Activated CD4-positive, alpha-beta T cell treated with anti-CD3 and anti-CD28 coated beads for 36 hours (primary cell): ENCODE measurements at places on chromosomes 1 and 21.

- DNase-seq, result no peak
Measured at GRCh38 chr1:168146626-168147025, 9.9 kb upstream of the GPR161 start.

GRCh38 chr1:198778049-198778448, 139.2 kb downstream of the PTPRC start:
- no peak for DNase-seq

DNA sequence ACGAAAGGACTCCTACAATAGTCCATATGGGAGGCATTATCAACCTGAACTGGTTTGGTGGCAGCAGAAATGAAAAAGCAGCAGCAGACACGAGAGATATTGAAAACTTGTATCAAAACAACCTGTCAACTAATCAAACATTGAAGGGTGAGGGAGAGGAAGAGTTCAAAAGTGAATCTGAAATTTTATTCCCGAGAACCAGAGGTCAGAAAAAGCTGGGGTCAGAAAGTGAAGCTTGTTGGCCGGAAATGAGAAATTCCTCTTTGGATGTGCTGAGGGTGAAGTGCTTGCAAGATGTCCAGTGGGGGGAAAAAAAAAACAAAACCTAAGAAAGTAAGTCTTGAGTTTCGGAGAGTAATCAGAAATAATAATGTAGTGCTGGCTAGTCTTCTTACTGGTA, 1.9 kb upstream of the C4BPA start:
- no peak for DNase-seq

- DNase-seq, result no peak
Measured at GRCh38 chr1:178408871-178409270, 87.9 kb downstream of the CLEC20A start.

- no peak for DNase-seq
Measured at GRCh38 chr1:152388889-152389288, 25.2 kb downstream of the CRNN start.

DNA sequence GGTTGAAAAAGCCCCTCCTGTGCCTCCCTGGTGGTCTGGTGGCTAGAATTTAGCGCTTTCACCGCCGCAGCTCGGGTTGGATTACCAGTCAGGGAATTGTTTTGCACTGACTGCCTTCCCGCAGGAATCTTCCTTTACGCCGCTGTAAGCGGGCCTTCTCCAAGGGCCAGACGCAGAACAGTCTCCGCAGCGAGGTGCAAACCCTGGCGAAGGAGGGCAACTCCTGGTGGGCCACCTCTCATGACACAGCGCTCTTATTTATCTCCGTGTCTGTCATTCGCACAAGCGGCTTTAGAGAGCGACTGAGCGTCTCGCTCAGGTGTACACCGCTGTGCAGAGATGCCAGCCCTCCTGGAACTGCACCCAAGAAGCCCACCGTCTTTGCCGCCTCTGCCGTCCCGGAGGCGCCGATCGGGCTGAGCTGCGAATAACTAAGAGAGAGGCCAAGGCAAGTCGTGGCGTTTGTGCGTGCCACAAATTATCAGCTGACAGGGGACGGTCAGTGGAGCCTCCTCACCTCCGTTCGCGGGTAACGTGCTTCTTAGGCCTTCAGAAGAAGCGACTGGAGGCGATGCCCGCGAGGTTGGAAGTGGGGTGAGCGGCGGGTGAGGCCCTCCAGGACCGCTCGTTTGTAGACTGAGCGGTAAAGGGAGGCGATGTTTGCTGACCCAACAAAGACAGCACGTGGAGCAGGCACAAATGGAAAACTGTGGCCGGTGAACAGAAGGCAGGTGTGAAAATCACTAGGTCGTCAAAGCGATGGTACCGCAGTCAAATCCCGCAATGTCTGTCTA, 93.5 kb downstream of the PRKAB2 start:
- DNase-seq, result peak; percentile 12

DNA sequence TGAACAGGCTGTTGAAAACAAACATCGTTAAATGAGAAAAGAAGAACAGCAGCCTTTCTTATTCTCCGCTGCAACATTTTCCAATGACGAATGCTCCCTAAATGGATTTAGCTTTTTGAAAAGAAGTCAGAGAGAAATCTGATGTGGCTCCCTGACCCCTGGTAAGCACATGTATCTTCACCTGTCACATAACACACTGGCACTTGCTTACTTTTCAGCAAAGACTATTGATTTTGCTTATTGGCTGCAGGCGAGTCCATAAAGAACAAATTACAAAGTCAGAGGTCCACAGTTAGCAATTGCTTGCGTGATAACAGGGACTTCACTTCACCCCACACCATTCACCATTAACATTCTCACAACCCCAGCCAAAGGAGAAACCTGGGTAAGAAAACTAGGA, 362.8 kb downstream of the GPATCH2 start:
- DNase-seq, result no peak

DNA sequence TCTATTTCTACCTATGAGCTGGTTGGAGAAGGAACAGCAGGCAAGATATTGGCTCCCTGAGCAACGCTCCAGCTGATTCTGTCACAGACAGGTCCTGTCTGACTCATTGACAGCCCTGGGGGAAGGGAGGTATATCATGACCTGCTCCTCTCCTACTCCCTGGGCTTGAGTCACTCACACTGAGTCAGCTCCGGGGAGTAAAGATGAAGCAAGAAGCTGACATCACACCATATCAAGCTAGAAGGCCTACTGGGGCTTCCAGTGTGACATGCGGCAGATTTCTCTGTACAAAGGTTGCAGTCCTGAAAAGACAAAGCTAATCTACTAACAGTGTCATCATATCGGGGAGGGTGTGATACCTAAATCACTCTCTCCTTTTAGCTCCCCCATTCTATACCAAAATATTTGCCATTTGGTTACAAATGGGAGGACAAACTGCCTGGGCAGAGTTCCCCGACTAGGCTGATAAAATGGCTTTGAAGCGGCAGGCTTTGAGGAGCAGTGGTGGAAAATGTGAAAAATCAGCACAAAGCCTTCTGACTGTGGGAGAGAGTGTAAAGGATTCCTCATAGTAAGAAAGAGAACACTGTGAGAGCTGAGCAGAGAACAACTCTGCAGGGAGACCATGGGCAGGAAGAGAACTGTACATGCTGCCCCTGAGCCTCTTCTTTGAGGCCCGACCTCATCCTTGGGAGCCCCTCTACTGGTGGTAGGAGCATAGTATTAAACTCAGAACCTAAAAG, 15.5 kb downstream of the PI4KB start:
- DNase-seq, result peak; percentile 92

DNA sequence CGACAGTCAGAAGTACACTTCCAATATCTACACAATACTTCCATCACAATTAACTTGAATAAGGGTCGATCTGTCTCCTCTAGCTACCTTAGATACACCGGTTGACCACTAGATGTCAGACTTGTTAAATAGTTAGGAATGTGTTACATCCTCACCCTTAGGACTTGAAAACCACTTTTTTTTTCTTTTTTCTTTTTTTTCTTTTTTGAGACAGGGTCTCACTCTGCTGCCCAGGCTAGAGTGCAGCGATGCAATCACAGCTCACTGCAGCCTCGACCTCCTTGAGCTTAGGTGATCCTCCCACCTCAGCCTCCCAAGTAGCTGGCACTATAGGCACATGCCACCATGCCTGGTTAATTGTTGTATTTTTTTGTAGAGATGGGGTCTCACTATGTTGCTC, 120.4 kb upstream of the GREM2 start:
- no peak for DNase-seq
